ENCODE measurements at places on chromosomes 2 and 18.

DNA sequence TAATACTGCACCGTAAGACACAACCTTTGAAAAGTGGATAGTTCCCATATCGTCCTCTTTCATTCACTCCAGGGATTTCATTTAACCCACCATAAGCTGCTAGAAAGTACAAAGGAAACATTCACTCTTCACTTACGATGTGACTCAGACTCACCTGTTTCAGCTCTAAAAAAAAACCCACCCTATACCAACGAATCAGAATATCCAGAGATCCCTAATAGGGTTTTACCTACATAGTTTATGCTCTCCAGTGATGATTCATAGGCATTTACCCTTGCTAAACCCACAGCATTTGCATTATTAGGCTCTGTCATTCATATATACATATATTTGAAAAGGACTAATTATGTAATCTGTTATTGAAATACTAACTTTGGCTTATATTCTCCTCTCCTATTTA, 60.2 kb downstream of the PRPF40A start:
- peak; percentile 39 for ATAC-seq

GRCh38 chr18:48608581-48608980, 69.8 kb downstream of the CTIF start:
- ATAC-seq, result no peak

- no peak for ATAC-seq
Observed at GRCh38 chr2:10495311-10495987, 47.3 kb upstream of the ODC1 start.

GRCh38 chr2:144241801-144242200, 278.1 kb downstream of the ZEB2 start:
- ATAC-seq, result no peak

DNA sequence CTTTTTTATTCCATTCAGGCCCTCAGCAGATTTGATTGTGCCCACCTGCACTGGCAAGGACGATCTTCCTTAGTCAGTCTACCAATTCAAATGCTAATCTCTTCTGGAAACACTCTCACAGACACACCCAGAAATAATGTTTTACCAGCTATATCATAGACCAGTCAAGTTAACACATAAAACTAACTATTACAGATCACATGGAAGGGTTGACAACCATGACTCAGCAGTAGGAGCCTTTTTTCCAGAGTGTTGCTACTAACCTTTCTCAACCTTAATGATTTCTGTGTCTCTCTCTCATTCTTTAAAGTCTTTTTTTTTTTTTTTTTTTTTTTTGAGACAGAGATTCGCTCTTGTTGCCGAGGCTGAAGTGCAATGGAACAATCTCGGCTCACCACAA, 143.5 kb upstream of the MSH6 start:
- ATAC-seq, result no peak

- ATAC-seq, result no peak
Observed at GRCh38 chr2:81852651-81853050, 1548.1 kb upstream of the LRRTM1 start.

GRCh38 chr18:3911413-3911812, 461.4 kb downstream of the TGIF1 start:
- no peak for ATAC-seq

- ATAC-seq, result no peak
Observed at GRCh38 chr2:109680523-109681297, 66.5 kb downstream of the SOWAHC start.

DNA sequence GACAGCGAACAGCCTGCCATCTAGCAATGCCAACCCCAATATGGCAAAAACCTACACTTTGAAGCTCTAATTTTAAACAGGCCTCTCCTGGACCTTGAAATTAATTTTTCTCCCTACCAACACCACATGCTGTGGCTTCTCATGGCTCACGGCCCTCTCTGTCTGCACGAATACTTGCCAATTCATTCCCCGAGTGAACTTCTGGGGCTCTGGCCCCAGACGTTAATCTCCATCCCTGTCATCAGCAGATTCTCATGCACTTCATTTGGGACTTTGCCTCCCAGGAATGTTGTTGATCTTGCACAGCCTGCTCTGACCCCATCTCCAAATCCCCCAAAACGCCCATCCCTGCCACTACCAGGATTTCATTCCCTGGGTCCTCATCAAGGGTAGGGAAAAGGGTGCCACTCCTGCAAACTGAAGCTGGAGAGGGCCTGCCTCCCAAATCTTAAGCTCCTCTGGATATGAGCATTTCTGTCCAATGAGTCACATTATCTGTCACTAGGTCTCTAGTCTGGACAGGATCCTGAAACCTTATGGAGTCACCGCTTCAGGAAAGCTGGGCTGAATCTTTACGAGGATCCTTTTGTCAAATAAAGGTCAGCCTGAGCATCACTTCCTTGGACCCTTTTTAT, 10.4 kb downstream of the FIGLA start:
- ATAC-seq, result no peak

DNA sequence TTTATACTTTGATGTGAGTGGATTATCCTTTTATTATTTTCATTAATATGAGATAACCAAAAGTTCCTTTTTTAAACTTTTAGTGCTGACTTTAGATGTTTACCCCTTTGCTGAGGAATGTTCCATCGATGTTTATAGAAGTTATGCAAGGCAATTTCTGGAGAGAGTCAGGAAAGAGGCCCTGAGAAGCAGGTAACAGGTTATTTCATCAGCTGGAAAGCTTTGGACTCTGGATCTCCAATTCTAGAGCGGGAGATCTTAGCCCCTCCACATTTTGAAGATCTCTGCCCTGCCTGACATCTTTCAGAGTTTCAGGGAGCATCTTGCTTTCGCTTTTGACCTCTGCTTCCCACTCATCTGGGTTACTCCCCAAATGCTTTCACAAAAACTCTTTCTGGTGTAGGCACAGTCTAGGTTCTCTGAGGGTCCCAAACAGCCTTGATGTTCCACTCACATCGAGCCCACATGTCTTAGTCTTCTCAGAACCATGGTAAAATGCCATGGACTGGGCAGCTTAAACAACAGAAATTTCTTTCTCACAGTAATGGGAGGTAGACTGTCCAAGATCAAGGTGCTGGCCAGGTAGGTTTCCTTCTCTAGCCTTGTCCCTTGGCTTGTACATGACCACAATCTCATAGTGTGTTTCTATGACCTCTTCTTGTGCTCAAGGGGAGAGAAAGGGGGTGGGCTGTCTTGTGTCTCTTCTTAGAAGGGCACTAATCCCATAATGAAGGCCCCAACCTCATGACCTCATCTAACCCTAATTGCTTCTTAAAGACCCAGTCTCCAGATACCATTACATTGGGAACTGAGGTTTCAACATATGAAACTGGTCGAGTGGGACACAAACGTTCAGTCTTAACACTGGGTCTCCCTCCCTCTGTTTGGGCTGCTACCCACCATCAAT, 87.1 kb downstream of the DOK6 start:
- no peak for ATAC-seq

- ATAC-seq, result no peak
Observed at GRCh38 chr2:150410809-150411208, 76.7 kb downstream of the RND3 start.

DNA sequence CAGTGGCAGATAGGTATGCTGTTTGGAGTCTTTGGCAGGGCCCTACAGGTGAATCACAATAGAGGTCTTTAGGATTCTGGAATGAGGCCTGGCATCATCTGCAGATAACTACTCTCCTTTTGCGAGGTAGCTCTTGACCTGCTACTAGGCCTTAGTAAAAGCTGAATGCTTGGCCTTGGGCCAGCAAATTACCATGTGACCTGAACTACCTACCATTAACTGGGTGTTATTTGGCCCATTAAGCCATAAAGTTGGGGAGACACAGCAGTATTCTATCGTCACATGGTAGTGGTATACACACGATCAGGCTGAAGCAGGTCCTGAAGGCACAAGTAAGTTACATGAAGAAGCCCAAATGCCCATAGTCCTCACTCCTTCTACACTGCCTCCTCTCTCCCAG, 178.2 kb downstream of the PPP1R1C start:
- no peak for ATAC-seq

DNA sequence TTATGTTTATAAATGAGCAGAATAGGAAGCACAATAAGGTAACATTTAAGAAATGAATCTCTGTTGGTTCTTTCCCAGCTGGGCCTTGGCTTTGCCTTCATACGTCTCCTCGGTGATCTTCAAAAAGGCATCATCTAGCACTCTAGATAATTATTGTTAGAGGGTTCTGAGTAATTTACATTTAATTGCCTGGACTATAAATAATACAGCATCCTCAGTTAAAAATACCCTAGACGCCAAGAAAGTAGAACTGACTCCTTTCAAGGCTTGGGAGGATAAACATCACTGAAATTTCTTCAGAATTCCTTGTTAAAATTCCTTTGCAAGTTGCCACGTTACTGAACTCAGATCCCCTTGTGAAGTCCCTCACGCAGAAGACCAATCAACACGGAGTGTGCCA, 199.7 kb upstream of the BOD1L2 start:
- no peak for ATAC-seq

DNA sequence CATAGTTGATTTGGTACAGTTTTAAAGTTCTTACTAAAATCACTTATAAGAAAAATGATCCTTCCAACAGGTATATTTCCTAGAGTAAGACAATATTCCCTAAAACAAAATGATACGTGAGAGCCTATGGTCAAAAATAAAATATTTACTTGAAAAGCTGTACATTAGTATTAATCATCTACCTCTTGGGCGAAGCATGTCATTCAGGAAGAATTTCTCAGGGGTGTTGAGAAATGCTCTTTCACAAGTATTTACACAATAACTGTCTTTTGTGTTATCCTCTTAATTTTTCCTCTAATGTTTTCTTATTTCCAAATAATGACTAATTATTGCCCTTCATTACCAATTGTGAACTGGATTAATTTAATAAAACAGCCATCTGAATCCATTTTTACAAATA, 466.3 kb downstream of the SATB2 start:
- ATAC-seq, result no peak

DNA sequence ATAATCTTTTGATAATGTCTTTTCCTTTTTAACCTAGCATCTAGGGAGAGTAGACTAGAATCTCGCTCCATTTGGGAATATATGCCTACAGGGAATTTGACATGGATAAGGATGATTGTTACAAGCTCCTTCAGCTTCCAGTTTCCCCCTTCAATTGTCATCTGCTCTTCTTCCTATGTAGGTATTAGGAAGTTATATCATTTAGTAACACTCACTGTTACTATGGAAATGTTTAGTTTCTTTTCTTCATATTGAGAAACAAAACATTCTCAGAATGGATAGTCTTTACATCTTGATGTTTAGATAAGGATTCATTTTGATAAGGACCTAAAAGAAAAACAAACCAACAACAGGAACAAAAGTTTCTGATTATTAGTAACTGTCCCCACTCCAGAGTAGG, 127.6 kb downstream of the PHLPP1 start:
- no peak for ATAC-seq

DNA sequence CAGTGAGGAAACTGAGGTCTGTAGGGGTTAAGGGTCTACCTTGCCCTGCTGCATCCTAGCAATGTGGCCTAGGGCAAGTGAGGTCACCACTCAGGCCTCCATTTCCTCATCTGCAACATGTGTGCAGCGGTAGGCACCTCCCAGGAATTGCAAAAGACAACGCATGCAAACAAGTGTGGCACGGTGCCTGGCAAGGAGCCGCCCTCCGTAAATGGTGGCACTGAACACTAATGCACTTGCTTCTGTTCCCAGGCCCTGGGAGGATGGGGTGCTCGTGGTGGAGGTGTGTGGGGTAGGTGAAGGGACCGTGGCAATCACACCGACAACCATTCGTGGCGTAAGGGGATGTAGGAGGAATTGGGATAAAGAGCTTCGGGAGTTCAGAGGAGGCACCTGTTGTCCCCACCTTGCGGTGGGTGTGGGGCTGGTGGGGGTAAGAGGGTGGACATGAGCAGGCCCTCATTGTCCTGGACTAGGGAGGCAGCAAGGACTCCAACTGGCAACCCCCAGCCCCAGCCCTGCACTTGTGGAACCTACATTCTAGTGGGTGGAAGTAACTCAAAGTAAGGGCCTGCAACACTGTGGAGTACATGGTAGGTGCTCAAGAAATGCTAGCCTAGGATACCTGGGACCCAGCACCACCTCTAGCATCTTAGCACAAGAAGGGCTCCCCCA, 26.0 kb downstream of the ATOH8 start:
- ATAC-seq, result no peak

- no peak for ATAC-seq
Observed at GRCh38 chr2:192604295-192604694, 409.6 kb upstream of the TMEFF2 start.

DNA sequence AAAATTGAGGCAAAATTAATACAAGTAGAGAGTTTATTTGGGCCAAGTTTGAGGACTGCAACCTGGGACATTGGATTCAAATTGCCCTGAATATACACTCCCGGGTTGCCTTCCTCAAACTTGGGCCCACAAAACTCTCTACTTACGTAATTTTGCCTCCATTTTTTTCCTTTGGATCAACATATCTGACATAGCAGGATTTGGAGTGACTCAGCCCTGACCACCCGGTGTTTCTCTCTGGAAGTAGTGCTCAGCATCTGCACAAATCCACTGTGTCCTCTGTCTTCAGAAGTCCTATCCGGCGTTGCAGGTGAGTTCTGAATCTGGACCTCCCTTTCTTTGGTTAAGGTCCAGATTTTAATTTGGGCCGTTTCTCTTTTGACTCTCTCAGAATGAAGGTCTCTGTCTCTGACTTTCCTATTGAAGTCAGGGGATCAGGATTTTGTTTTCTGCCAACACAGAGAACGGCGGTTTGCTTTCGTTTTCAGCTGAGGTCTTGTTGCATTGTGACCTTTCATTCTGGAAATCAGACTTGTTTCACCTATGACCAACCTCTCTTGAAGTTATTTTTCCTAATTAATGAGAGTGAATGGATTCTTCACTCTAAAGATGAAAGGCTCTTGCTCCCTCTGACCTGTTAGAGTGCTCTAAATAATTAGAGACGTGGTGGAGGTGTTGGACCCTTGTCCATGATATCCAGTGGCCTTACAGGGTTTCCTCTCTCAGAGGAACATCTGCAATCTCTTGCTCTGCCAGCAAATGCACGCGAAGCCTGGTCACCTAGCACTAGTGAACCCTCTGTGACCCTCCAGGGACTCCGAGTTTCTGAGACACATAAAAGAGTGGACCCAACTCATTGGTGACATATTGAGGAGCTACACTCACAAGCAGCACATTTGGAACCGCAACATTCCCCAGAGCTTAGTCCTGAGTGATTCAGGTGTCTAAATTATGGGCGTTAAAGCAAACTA, 13.6 kb downstream of the TCF23 start:
- no peak for ATAC-seq

DNA sequence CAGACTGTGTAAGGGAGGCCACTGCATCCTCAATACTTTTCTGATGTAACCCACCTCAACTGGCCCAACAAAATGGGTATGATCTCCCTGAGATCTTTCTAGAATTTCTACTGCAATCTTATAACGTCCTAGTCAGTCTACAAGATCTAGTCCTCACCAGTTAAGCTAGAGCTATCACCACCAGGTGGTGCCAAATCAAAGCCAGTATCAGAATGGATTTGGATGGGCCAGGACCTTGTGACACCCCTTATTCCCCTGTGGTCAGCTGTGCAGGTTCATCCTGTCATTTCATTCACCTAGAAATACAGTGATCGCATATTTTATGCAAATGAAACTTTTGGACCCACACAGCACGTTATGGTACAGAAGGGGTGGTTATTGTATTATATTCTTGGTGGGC, 90.3 kb downstream of the OLA1 start:
- no peak for ATAC-seq
